ENCODE measurements at places on chromosomes 1 and 21.

- DNase-seq = no peak
These were observed 195.7 kb downstream of the DYRK1A start for GRCh38 chr21:37561941-37562919.

GRCh38 chr1:150997949-150998348 lies 8.8 kb downstream of the MINDY1 start:
- DNase-seq = no peak

GRCh38 chr1:25550683-25551310 lies 7.4 kb downstream of the LDLRAP1 start:
- DNase-seq = no peak

DNA sequence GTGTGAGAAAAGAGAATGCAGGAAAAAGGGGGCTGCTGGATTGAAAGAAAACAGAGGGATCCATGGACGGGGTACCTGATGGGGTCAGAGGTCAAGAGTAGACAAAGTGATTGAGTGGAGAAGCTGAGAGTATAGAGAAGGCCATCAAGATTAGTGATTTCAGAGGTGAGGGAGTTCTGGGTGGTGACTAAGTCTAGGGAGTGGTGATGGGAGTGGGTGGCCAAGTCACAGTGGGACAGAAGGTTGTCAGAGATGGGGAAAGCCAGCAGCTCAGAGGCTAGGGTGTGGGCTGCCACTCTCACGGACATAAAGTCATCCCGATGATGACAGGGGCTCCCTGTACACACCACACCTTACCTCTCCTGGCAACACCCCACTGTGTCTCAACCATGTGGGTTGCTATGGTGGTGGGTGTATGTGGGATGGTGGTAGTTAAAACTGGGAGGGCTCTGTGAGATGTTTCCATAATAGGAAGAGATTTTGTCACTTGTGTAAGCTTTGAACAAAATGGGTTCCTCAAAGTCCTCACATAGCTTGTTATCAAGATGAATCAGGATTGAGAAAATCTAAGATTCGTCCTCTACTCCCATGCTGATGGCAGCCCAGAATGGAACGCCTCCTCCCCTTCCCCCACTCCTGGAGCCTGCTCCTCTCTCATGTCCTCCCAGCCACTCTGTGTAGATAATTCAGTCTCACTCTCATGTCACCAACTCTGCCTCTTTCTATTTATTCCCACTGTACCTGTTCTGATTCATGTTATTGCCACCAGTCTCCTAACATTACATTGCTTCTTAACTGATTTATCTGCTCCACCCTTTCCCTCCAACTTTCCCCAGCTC lies 20.3 kb upstream of the CSF1 start:
- no peak for DNase-seq

- no peak for DNase-seq
These were observed 46.7 kb upstream of the LBR start for GRCh38 chr1:225474439-225474985.

DNA sequence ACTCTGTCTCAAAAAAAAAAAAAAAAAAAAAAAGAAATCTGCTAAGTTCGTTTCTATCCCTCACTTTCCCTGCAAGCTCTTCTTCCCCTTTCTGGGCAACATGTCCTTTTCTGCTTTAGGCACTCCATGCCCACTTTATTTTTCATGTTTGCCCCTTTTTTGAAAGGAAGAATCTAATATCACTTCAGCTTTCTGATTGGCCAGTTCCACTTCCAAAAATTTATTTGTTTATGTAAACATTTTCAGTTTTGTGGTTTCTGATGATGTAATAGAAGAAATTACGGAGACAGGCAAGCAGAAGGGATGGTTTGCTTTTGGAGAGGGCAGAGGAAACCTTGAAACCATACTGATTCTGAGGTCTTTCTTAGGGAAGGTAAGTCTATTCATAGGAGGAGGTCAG lies 15.1 kb downstream of the IFNAR1 start:
- no peak for DNase-seq

GRCh38 chr1:76669624-76670315 lies 197.5 kb upstream of the ST6GALNAC5 start:
- DNase-seq = no peak
